Stimulated activated CD4-positive, alpha-beta T cell treated with anti-CD3 and anti-CD28 coated beads, Interleukin-4, amount 100 ng/mL, for 48 hours (primary cell): ENCODE measurements at places on chromosomes 3 and 15.

DNA sequence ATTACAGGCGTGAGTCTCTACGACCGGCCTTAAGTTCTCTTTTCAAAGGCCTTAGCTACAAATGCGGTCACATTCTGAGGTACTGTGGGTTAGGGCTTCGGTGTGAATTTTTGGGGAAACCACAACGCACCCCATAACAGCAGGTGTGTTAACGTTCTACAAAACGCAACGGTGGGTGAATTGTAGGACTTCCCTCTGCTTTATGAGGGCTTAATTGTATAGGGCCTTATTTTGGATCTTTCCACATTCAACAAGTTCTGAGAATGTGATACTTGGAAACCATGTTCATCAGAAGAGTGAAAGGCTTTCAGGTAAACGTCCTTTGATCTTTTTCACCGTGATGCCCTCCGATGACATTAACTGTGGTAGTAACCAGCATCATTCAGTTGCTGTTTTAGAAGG, 998.6 kb upstream of the CFAP20DC start:
- no peak for DNase-seq

- DNase-seq: peak; percentile 2
Observed at GRCh38 chr3:32577581-32578556, 7.2 kb upstream of the DYNC1LI1 start.

DNA sequence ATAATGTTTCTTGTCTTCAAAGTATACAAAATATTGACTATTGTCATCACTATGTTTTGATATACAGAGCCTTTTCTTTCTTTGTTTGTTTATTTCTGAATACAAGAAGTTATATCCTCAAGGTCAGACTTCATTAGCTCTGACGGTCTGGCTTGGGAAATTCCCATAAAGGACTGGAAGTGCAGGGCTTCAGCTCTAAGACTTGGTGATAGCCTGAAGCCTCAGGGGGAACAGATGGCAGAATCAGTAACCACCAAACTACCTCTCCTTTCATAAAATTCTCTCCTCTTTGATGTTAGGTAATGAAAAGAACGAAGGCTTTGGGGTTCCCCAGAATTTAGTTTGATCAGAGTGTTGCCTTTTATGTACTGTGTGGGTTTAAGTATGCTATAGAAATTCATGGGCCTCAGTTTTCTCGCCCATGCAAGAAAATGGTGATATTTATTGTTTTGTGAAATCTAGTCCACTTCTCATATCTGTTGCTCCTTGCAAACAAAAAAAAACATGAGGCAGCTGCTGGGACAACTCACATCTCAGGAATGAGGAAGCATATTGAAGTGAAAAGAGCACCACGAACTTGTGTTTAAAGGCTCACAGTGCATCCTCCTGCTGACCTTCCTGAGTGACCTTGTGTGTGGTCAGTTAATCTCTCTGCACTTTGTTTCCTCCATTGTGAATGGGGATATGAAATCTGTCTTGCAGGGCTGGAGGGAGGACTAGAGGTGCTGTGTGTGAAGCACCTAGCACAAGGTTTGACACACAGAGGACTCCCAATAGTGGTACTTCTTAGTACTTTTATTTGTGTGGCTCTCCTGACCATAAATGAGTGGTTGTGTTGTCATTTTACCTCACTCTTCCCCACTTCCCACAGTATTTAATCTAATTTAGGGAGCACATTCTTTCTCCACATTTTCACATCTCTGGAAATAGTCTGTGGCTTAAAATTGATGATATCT, 569.8 kb upstream of the IL12A start:
- DNase-seq: no peak

DNA sequence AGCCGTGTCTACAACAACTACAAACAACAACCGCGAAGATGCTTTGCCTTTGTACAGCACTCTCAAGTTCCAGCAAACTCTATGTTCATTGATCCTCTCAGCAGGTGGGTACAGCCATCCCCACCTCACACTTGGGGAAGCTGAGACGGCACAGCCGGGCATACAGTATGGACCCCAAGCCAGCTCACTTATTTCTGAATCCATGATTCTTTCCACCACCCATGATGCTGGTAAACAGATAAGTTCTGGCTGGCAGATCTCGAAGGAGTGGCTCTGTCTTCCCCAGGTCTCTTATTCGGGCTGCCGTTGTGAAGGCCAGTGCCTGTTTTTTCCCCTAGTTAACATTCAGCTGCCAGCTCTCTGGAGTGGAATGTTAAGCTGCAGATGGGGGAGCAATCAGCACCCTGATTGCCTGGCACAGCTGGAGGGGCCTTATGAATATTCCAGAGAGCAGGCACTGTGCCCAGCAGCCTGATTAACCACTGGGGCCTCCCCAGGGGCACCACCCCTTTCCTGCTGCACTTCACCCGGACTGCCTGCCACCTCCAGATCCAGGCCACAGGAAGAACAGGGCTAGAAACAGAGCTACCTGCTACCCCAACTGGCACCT, 73.2 kb downstream of the CORO2B start:
- DNase-seq: no peak

DNA sequence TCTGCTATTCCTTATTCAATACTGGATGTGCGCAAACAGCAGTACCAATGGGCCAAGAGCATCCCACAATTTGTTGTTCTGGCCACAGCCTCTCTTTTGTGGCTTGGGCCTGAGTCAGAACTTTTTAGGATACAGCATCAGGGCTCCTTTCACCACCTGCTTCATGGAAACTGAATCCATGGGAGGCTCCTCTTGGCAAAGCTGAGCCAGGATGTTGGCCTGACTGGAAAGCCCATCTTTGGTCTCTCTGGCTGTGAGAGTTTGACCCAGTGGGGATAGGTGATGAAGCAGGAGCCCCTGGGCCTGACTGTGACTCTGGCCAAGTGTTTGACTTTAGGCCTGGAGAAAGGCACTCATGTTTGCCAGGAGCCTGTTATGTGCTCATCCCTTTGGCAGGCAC, 27.6 kb downstream of the IL16 start:
- no peak for DNase-seq

- DNase-seq: peak; percentile 12
Observed at GRCh38 chr3:168094580-168094876, 1.2 kb downstream of the GOLIM4 start.

DNA sequence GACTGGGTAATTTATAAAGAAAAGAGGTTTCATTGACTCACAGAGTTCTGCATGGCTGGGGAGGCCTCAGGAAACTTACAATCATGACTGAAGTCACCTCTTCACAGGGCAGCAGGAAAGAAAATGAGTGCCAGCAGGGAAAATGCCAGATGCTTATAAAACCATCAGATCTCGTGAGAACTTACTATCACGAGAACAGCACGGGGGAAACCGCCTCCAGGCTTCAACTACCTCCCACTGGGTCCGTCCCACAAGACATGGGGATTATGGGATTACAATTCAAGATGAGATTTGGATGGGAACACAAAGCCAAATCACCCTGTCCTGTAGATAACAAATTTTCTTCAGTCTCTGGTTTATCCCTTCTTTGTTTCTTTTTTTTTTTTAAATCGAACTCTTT, 31.0 kb upstream of the AVEN start:
- no peak for DNase-seq

GRCh38 chr3:3815206-3815605, 16.0 kb downstream of the LRRN1 start:
- DNase-seq: no peak

DNA sequence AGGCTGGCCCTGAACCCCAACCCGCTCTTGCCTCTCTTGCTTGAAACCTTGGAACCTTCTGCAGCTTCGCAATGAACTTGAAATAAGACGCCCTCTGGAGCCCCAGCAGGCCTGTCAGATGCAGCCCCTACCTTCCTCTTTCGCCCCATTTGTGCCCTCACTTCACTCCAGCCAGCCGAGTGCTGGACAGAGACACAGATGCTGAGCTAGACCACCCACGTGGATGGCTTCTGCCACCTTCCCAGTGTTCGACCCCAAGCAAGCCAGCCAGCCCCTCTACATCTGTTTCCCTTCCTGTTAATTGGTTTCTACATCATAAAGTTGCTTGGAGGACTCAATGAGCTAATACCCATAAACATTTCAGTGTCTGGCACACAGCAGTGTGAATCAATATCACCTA, 23.8 kb upstream of the SNRPA1 start:
- no peak for DNase-seq

- DNase-seq: no peak
Observed at GRCh38 chr3:31193871-31194270, 299.4 kb upstream of the GADL1 start.

- DNase-seq: no peak
Observed at GRCh38 chr3:47054412-47054811, 74.9 kb downstream of the NBEAL2 start.

DNA sequence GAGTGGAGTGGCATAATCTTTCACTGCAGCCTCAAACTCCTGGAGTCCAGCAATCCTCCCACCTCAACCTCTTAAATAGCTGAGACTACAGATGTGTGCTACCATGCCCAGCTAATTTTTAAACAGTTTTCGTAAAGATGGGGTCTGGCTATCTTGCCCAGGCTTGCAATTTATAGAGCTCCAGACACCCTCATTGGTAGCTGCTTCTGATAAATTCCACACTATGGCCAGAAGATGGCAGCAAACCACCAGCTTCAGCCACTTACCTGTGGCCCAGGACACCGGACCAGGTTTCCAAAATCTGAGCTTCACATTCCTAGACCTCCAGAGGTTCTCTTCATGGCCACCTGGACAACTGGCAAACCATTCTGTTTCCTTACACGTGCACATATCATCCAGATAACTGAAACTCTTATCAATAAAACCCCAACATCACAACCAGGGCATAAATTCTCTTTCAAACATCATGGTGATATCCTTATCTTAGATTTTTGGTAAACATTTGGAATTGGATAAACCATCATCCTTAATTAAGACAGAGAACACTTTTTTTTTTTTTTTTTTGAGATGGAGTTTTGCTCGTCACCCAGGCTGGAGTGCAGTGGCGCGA, 28.9 kb downstream of the FBXW12 start:
- peak; percentile 36 for DNase-seq

GRCh38 chr15:56344336-56344735, 20.9 kb upstream of the TEX9 start:
- no peak for DNase-seq

GRCh38 chr3:157807280-157807679, 298.9 kb downstream of the SHOX2 start:
- no peak for DNase-seq

- no peak for DNase-seq
Observed at GRCh38 chr15:35755237-35755802, 209.4 kb upstream of the DPH6 start.

DNA sequence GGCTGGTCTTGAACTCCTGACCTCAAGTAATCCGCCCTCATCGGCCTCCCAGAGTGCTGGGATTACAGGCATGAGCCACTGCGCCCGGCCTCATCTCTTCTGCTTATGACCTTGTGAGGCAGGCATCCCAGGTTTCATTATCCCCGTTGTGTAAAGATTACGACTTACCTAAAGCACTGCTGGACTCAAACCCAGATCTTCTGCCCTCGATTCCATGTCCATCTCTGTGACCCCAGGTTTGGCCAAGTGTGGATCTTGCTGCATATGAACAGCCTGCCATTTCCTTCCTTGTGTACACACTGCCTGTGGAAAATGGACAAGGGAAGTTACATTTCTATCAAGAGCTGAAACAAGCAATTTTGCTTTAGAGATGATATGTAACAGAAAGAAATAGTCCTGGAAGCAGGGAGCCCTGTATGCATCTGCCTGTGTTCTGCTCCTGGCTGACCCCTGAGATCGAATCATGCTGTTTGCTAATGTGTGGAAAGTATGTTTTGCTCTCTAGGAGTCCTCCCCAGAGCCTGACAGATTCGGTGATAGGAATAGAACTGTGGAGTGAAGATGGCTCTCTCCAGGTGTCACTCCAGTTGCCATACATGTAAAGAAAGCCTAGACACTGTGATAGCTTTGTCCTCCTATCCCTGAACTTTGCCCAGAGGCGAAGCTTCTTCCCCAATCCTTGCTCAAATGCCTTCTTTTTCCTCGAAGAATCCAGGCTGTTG, 11.8 kb upstream of the LIPC start:
- no peak for DNase-seq
